H7 (cell line): ENCODE measurements at places on chromosomes 3 and 15. TPM values are rescaled to one million over a fixed set of nuclear protein-coding genes. Genes with fewer than 3 reads are reported as not detected.

- DNase-seq = no peak
These were observed 498.7 kb upstream of the CBLB start for GRCh38 chr3:106367496-106367895.

DNA sequence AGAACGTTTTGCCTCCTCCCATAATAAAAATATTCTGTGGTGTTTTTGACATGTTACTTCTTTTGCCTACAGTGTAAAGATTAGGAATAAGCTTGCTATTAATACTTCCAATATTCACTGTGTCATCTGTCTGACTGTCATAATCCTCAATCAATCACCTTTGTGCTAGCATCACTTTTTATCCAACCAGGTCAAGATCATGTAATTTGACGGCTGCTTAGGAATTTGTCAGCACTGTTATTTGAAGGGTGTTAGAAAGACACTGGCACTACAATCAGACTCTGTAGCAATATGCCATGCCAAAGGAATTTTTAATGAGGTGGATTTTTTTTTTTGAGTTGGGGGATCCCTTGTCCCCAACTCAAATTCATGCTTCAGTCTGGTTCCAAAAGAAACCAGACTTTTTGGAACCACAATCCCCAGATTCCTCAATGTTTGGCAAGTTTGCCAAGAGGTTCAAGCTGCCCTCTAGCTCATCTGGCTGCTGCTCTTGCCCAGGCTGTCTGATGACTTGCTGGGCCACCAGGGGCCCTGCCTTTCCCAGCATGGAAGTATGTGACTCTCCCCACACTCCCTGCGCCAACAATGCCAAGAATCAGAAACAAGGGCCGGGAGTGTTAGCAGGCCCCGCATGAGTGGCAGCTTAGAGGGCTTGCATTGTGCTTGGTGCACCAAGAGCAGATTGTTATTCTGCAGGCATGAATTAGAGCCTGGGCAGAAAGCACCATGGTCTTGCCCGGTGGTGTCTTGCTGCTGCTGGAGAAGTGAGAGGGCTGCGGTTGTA is 58.6 kb upstream of the TSC22D2 start:
- DNase-seq = no peak

GRCh38 chr15:27686369-27686768 is 412.7 kb downstream of the OCA2 start:
- no peak for DNase-seq

OSBPL10 gene
- 24.1 and 29.9 TPM in 2 replicates for total RNA-seq

DNA sequence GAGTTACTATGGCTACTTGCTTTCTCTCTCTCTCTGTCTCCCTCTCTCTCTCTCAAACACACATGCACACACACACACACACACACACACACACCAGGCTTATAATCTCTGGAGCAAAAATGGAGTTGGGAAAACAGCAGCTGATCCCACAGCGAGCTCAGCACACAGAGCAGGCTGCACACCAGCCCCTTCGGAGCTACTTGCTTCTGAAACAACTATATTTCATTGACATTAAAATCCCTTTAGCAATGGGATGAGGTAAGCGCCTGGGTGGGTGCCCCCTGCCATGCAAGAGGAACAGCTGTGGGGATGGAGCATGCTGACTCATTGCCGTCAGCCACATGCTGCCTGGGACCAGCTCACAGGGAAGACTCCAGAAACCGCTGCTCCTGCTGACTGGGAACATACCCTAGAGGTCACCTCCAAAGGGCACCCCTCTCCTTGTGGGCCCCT is 45.7 kb downstream of the B3GNT5 start:
- DNase-seq = peak; percentile 47

MCF2L2 gene
- total RNA-seq = 5.3 and 6.4 TPM in 2 replicates

CIDEC gene
- total RNA-seq = not detected in 2 replicates

POC1A gene
- total RNA-seq = 25.1 and 26.4 TPM in 2 replicates

DNA sequence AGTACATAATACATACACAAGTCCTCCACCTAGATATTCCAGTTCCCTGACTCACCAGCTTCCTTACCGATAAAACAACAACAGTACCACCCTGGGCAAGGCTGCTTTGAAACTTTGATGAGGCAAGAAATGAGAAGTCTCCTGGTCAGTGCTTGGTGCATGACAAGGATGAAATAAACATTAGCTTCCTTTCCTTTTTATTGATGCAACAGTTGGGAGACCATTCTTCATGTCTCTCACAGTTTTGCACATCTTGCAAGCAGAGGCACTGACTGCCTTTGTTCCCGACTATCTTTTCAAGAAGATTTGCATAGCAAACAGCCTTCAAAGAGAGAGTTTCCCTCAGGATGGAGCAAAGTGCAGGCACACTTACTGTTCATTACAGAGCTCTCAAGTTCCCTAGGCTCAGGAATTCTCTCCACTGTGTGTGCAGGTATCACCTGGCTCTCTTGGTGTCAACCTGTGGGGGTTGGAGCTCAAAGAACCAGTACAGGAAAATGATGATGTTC is 65.2 kb downstream of the MYLK start:
- no peak for DNase-seq

DNA sequence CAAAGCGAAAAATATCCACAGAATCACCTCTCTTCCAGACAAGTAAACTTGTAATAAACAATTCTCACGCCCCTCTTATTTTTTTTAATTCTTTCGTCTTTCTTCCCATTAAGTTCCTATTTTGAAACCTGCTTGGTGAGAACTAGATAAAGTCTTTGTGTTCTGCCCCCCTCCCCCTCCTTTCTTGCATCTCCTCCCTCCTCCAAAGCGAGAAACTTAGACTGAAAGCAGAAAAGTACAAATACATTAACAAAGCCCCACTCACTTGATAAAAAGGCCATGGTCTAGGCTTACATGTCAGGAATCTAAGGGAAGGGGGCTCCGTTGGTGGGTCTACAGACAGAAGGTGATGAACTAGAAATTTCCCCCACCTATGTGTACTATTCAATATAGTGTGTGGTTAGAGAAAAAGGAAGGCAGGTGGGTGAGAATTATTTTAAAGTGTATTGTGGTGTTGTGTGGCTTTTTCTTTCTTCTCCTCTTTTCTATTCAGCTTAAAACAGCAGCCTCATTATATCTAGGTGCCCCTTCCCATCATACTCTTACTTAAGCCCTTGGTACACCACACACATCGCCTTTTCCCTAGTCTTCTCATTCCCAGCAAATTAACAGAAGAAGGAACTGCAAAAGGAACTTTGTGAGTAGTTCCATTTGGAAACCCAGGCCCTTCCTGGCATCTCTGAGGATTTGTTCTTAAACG is 215.3 kb downstream of the MEIS2 start:
- DNase-seq = no peak

GRCh38 chr3:64343689-64344430 is 118.6 kb upstream of the PRICKLE2 start:
- no peak for DNase-seq

FANCD2OS gene
- not detected in 2 replicates for total RNA-seq

GRCh38 chr15:65184305-65184867 is 756 bp downstream of the CLPX start:
- DNase-seq = peak; percentile 81

DNA sequence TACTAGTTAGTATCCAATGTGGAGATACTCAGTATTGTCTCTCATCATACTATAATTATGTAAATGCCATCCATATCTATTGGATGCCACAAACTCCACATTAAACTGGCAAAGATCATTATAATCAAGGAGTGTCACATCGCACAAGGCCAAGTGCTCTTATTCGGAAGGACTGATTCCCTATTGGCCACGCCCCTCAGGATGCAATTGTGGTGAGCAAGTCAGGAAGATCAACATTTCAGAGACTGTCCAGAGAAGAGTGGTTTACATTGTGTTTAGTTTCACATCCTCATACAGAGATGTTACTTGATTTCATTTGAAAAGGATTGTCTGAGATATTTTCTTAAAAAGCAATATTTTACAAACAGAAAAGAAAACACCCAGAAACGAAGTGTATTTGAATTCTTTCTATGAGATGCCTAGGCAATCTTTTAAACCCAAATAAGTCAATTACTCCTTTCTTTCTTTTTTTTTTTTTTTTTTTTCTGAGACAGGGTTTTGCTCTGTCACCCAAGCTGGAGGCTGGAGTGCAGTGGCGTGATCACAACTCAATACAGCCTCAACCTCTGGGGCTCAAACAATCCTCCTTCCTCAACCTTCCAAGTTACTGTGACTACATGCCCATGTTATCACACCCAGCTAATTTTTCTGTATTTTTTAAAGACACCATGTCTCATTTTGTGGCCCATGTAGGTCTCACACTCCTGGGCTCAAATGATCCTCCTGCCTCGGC is 369.1 kb downstream of the RBMS3 start:
- no peak for DNase-seq

DNA sequence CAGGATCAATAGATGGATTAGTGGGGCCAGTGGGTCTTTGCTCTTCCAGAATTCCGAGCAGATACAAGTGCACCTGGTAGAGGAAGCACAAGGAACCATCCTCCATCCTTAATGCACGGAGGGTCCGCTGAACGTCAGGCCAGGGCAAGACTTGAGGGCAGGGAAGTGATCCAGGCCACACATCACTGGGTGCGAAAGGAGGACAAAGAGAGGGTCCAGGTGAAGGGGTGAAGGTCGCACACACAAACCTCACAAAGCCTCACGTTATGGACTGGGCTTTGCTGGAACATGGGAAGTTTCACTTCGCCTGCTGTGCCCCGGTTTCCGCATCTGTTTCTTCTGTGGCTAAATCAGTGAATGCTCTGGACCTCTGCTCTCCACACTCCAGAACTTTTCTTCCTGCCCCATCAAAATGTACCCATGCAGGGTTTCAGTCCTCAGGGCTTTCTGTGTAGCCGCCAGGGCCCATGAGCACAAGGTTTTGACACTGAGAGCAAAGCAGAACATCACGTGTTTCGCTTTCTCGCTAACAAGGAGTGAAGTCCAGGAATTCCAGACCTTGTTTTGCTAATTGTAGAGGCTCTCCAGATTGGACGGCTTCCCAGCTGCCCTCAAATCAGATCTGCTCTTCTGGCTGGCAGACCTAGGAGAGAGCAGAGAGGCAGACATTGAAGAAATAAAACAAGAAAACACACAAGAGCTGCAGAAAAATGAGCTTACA is 56.3 kb downstream of the KLF15 start:
- DNase-seq = no peak

ADGRG7 gene
- not detected in 2 replicates for total RNA-seq

GRCh38 chr3:11568503-11569155 is 75.1 kb downstream of the VGLL4 start:
- peak; percentile 61 for DNase-seq

DNA sequence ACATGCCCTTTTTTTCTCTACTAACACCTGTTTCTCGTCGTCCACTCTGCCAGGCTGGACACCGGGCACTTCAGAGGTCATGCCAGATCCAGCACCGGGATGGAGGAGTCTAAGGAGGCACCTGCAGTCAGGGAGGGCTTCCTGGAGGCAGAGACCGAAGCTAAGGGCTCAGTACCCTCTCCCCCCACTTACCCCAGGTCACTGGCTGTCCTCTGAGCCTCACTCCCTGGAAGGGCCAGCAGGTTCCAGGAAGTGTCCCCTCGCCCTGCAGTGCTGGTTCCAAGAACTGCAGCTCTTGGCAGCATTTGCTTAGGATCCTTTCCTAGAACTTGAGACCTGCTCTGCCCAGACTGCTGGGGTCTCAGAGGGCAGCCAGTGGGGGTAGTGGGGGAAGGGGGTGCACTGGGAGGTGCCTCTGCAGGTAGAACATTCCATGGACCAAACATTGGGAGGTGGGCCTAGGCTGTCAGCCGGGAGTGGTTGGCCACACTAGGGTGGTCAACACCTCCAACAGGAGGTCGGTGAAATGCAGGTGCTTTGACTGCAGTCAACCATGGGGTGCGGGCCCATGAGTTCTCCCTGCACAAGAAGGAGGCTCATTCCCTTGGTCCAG is 11.3 kb downstream of the CISH start:
- DNase-seq = no peak

DNA sequence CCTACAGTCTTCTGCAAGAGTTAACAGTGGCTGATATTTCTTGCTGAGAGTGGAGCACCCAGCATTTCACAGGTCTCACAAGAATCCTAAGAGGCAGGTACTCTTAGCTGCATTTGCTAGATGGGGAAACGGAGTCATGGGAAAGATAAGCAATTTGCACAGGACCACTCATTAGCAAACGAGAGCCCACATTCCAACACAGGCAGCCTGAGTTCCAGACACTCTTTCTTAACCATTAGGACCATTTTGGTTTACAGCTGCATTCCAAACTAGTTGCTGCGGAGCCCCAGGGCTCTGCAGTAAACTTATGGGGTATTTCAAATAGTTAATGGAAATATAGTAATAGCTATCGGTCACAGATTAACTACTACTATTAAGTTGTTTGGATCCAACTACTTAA is 42.5 kb downstream of the LYZL4 start:
- no peak for DNase-seq

ST8SIA2 gene
- total RNA-seq = 3.7 and 11.8 TPM in 2 replicates

ETFA gene
- 124 and 147 TPM in 2 replicates for total RNA-seq

DNA sequence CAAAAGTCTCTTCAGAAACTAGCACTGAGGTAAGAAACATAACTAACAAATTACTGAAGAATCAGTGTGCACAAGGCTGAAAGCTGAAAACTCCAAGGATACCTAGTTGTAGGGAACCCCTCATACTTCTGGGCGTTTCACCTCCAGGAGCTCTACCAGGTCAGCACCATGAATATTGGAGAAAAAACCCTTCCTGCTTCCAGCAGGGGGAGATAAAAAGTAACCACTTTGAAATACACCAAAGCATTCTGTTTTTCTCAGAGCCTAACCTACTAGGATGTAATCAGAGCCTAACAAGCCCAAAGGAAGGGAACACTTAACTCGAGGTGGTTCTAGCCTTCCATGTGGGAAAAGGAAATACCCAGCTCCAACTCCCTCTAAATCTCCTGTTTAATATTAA is 175.8 kb upstream of the MME start:
- DNase-seq = peak; percentile 44

GRCh38 chr15:52481915-52482314 is 46.8 kb downstream of the MYO5A start:
- DNase-seq = no peak

DNA sequence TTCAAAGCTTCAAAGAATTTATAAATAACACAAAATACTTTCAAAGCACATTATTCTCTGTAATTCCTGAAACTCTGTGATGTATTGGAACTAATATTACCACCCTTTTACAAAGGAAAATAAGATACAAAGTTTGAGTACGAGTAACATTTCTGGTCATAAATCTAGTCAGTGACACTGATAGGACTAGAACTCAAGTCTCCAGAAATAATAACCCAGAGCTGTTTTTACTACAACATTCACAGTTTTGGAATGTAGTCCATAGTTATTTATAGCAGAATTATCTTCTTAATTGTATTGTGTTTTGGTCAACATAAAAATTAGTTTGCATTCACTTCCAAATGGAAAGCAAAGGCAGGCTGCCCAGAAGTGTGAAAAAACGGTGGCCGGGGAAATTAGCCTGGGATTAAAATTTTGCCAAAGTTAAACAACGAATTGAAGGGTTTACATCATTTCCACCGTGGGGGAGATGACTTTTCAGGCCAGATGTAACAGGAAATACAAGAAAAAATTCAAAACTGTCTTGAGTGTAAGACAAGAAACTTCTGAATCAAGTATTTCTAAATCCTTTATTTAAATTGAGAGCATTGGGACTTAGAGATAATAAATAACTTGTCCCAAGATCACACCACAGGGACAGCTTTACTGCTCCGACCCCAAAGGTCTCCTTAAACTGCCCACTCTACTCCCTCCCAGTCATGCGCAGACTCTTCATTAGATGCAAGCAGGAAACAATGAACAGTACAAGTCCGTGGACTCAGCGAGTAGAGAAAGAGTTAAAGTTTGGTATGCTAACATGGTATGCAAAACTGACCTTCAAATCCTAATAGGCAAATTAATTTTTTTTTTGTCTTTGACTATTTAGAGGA is 74.3 kb upstream of the VGLL4 start:
- no peak for DNase-seq

IL17RE gene
- total RNA-seq = 1.5 and 1.9 TPM in 2 replicates

ACAA1 gene
- 12.8 and 15.7 TPM in 2 replicates for total RNA-seq

KIF15 gene
- total RNA-seq = 19.3 and 38.8 TPM in 2 replicates

- no peak for DNase-seq
These were observed 596 bp upstream of the SGO1 start for GRCh38 chr3:20186600-20187004.
